ENCODE measurements at places on chromosomes 6 and 20. TPM values are rescaled to one million over a fixed set of nuclear protein-coding genes. Genes with fewer than 3 reads are reported as not detected.

DNA sequence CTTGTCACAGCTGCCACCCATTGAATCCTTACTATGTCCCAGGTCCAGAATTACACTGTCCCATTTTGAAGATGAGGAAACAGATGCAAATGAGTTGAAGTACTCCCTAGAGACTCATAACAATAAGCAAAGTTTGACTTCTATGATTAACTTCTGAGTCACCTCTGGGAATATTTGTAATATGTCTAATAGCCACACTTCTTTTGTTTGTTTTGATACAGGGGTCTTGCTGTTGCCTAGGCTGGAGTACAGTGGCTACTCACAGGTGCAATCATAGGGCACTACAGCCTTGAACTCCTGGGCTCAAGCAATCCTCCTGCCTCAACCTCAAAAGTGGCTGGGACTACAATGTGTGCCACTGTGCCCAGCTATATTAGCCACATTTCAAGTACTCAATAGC, 11.4 kb upstream of the SOX12 start:
- no peak for DNase-seq

CRISP2 gene
- total RNA-seq: not detected

FAXC gene
- 2.0 TPM for total RNA-seq

- no peak for DNase-seq
Observed at GRCh38 chr6:15352845-15353244, 107.0 kb downstream of the JARID2 start.

DNA sequence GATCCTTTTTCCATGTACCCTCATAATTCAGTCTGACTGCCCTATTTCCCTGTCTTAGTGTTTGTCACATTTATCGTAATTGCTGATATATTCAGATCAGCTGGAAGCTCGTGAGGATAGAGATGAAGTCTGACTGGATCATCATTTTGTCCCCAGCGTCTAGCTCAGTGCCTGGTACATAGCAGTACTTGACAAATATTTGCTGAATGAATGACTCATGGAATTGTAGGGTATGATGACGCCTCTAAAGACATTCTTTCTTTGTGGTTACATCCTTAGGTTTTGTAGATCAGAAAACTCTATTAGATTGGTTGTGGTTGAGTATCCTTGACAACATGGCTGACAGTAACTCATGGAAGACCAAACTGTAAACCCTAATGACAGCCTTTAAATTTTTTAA, 68.9 kb downstream of the MTHFD1L start:
- no peak for DNase-seq

FOXP4 gene
- 2.0 TPM for total RNA-seq

CYB5R4 gene
- total RNA-seq: 4.1 TPM

MEI4 gene
- 0.10 TPM for total RNA-seq

NHSL1 gene
- total RNA-seq: 21.6 TPM

GRCh38 chr6:7172649-7173048, 64.9 kb downstream of the RREB1 start:
- no peak for DNase-seq

GRCh38 chr6:34638834-34639736, 57.5 kb downstream of the ILRUN start:
- DNase-seq: no peak

DNA sequence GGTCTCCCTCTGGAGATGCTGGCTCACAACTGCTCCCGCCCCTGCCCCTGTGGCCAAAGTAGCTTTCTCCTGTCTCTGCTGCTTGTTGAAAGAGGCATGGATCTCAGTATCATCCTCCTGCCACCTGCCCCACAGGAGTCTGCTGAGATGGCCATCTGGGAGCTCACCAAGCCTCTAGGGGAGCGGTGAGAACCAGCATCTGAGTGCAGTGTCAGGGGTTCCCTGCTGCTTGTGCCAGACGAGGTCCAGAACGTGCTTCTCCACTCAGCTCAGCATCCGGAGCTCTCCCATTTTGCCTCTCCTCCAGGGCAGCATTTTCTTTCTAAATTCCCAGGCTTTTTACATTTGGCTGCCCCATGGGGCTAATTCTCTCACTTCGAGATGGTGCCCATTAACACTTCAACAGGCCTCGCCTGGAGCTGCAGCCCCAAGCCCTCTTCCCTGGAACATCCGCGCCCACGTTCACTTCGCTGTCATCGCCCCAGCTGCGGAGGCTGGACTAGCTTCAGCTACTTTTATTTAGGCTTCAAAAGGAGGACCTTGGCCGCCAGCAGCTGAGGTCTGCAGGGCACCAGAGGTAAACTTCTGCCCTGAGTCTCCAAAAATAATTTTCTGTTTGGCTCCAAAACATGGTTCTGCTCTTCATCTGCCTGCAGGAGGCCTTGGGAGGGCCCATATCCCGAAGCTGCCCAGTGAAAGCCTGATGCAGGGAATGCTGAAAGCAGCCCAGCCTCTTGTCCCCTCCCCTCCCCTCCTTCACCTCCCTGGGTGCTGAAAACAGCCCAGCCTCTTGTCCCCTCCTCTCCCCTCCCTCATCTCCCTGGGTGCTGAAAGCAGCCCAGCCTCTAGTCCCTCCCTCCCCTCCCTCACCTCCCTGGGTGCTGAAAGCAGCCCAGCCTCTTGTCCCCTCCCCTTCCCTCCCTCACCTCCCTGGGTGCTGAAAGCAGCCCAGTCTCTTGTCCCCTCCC, 25.2 kb upstream of the MLN start:
- DNase-seq: no peak

GRCh38 chr6:160750276-160750689, 48.2 kb downstream of the PLG start:
- DNase-seq: no peak

DNA sequence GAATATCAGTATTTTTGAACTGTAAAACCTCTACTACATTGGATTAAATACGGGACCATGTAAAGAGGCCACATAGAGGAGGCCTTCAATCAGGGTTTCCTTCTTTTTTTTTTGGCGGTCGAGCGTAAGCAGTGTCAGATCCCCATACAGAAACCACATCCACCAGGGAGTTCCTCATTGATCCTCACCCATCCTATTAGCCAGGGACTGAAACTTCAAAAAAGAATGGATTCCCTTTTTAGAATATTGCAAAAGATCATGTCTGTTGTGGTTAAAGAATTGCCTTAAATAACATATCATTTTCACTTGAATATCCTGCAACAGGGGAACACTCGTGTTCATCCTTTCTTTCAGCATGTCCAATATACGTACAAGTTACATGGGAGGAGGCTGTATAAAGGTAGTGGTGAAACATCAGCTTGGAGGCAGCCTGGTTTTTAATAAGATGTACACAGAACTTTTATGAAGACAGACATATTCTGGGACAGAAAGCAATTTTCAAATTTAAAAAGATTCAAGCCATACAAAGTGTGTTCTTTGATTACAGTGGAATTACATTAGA, 96.1 kb downstream of the PPP1R14C start:
- no peak for DNase-seq

DNA sequence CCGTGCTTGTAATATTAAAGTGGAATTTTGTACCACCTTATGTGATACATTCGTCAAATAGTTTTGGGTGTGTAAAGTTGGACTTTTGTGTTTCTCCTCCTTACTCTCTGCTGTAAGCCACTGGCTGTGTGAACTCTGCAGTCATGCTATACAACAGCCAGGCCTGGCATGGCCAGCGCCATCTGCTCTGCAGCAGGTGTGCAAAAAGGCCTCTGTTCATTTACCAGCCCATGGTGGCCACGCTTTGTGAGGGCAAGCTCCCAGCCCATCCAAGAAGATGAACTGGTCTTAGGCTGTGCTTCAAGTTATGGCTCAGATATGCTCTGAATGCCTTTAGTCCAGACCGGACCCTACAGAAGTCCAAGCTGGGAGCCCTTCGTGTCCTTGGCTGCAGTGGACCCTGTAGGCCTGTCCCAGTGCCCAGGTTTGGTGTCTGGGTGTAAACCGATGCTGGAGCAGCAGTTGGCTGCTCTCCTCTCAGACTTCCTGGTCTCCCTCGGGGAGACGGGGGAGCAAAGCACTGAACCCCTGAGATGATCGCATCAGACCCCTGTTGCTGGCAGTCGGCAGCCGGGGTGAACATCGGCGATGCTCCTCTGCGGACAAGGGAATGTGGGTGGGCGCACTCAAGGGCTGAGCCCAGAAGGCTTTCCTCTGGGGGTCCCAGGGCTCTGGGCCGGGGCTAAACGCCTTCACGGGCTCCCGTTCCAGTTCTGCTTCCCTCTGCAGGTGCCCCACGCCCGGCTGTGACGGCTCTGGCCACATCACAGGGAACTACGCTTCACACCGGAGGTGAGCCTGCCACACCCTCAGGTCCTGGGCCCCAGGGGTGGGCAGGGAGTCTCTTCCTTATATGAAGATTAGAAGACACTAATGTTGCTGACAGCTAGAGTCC, 28.6 kb upstream of the PCMTD2 start:
- DNase-seq: no peak

DNA sequence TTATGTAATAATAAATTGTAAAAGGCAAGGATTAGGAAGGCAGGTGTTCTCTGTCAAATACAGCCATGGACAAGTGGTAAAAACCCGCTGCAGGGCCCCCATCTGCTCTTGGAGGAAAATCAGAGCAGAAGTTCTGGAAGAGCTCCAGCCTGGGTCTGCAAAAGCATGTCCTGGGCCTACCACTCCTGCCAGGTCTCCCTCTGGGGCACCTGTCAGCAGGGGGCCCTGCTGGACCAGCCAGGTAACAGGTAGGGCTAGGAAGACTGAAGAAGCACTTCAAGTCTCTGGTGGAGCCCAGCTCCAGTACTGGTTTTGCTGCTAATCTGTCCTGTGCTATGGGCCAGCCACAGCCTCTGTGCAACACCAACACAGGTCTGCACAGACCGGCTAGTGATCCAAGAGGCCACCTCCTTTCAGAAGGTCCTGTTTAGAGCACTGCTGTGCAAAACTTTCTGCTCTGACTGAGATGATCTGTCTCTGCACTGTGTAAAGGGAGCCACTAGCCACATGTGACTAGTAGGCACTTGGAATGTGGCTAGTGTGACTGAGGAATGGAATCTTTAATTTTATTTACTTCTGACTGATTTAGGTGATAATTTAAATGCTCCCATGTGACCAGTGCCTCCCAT, 30.2 kb downstream of the RRBP1 start:
- no peak for DNase-seq

C20orf141 gene
- not detected for total RNA-seq

GGTLC1 gene
- total RNA-seq: not detected

DEFB132 gene
- not detected for total RNA-seq

GRCh38 chr6:125524356-125524755, 222.6 kb upstream of the HDDC2 start:
- no peak for DNase-seq

TREM1 gene
- total RNA-seq: 1.6 TPM

BCAS4 gene
- total RNA-seq: 2.1 TPM

DNA sequence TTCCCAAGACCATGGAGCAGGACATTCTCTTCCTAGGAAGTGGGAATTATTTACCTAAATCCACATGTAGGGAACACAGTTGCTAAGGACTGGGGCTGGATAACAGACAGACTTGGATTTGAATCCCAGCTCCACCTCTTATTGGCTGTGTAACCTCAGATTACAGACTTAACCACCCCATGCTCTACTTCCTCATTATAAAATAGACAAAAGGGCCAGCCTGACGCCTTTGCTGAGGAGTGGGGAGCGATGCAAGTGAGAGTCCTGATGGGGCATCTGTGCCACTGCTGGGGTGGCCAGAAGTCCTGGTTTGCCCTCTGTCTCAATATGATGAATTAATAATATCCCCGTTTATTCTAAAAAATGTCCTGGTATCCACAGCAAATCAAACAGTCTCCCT, 46.8 kb downstream of the SPATA2 start:
- DNase-seq: no peak

- no peak for DNase-seq
Observed at GRCh38 chr6:54992789-54993188, 146.2 kb downstream of the FAM83B start.
